G401 (cell line): ENCODE measurements at places on chromosomes 11 and 22. TPM values are rescaled to one million over a fixed set of nuclear protein-coding genes. Genes with fewer than 3 reads are reported as not detected.

DNA sequence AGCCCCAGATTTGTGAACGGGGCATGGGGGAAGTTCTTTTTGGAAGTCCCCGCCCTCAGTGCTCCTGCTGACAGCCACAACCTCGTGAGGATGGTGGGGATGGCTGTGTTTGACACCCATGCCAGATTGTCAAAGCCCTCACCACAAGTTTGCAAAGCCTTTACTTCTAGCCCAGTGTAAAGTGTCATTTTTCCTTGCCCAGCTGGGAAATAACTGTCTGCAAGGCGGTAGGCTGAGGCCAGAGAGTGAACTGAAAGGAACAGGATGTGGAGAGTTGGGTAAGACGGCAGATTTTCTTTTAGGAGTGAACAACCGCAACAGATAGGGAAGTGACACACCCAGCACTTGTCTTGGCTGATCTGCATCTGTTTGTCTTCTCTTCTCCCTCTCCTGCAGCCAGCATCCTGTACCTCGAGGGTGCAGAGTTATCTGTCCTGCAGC, 13.6 kb downstream of the IL17RA start:
- no peak for DNase-seq

The TEX54 gene
- total RNA-seq = not detected in 2 replicates

DNA sequence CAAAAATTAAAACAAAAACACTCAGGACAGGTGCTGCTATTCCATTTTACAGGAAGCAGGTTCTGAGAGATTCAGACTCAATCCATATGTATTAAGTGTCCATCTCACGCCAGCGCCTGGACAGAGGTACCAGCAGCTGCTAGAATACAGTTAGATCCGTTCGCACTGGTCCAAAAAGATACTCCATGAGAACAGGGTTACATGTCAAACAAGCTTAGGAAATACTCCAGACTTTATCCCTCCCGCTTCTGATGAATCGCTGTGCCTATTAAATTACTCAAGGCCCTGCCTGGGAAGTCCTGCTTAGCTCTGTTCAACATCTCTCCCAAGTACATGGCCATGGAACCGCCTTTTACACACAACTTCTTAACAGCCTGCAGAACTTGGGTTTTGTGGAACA, 50.2 kb upstream of the SLC35C1 start:
- no peak for DNase-seq

The CABP4 gene
- not detected in 2 replicates for total RNA-seq

DNA sequence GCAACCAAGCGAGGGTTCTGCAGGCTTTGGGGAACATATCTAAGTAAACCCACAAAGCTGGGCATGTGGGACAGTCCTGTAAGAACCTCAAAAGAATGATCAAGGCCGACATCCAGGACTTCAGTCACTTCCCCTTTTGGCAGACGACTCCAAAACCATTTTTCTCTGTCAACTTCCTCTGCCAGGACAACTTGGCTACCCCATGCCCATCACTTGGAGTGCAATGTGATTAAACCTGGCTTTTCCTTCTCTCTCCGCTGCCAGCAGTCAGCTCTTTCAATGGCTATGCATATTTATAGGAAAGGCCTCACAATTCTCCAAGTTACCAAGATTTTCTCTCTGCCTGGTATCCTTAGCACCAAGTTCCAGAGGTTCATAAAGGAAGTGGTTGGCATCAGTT, 78.9 kb downstream of the C11orf58 start:
- DNase-seq = peak; percentile 28

The FGF3 gene
- total RNA-seq = not detected in 2 replicates

- DNase-seq = no peak
These were observed 81.4 kb downstream of the PPP6R3 start for GRCh38 chr11:68541991-68542390.
